Neural crest cell (in vitro differentiated cells): ENCODE measurements at places on chromosomes 6 and 20. TPM values are rescaled to one million over a fixed set of nuclear protein-coding genes. Genes with fewer than 3 reads are reported as not detected.

WFDC12 gene
- total RNA-seq, result not detected in 2 replicates

CYP24A1 gene
- 0.93 and 1.3 TPM in 2 replicates for total RNA-seq

- DNase-seq, result no peak
Observed at GRCh38 chr6:133707456-133707855, 181.5 kb upstream of the TCF21 start.

DNA sequence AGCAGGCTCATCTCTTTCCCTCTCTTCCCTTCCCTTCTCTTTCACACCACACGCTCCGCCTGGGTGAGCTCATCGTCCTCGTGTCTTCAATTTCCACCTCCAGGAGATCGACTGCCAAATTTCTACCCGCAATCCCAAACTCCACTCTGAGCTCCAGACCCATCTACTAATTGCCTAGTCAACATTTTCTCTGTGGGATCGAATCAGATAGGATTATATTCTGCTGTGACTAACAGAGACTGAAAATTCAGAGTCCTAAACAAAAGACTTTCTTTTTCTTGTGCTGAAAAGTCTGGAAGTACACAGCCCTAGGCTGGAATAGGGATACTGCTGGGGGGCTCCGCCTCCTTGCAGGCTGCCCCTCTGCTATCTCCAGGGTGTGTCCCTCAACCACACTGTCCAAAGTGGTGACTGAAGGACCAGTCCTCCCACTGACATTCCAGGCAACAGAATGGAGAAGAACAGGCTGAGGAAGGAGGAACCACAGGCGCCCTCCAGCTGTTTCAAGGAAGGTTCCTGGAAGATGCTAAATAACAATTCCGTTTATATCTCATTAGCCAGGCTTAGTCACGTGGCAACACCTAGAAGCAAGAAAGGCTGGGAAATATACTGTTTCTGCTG, 5.0 kb upstream of the HSPA12B start:
- no peak for DNase-seq

KIAA0408 gene
- 39.1 and 40.7 TPM in 2 replicates for total RNA-seq

- DNase-seq, result no peak
Observed at GRCh38 chr6:3627956-3628835, 123.3 kb downstream of the PXDC1 start.

F13A1 gene
- 0.39 and 0.70 TPM in 2 replicates for total RNA-seq

DNA sequence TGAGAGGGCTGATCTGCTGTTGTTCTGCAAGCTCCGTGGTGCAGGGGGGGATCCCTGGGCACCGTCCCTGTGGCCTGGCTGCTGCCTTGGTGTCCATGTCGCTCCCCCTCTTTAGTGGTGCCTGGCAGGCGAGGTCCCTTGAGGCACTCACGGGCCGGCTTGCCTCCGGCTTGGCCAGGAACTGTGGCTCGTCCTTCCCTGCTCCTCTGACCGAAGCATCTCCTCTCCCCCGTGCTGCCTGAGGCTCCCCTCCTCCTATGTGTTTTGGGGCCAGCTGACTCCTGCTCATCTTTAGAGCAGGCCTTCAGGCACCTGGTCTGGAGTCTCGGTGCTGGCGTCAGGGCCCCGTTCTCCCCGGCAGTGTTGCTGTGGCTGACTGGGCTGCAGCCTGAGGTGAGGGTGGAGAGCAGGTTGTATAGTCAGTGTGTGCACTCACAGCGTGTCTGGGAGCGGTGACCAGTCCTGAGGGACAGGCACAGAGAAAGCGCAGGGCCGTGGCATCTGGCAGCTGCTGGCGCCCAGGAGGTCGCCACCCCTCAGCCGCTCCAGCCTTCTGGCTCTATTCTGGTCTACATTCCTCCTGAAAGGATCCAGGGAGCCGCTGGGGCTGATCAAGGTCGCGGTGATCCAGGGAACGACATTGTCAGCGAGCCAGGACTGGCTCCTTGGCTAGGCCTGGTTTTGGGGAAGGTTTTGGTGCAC, 43.7 kb downstream of the PYGB start:
- DNase-seq, result no peak

DSN1 gene
- 29.1 and 30.6 TPM in 2 replicates for total RNA-seq

GRCh38 chr6:148128014-148128730, 214.5 kb upstream of the SASH1 start:
- no peak for DNase-seq

ZBTB46 gene
- 23.7 and 23.8 TPM in 2 replicates for total RNA-seq

- DNase-seq, result no peak
Observed at GRCh38 chr20:11080010-11080409, 406.2 kb upstream of the JAG1 start.

- DNase-seq, result no peak
Observed at GRCh38 chr6:135527960-135528249, 30.4 kb upstream of the AHI1 start.

DNA sequence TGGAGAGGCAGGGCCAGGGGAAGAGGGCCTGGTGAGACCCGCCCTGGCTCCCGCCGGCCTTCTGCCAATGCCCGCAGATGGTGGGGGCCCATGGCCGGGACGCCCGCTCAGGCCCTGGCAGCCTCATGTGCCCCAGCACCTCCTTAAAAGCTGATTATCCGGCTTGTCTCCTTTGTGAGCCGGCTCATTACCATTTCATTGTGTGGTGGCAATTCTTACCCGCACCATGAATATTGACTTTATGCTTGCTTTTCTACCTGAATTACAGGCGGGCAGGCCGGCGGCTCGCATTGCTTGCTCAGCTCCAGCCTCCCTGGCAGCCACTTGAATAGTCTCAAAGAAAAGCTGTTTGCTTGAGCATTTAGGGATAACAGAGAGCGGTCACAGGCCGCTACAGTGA, 120.0 kb upstream of the JAG1 start:
- peak; percentile 4 for DNase-seq

DNA sequence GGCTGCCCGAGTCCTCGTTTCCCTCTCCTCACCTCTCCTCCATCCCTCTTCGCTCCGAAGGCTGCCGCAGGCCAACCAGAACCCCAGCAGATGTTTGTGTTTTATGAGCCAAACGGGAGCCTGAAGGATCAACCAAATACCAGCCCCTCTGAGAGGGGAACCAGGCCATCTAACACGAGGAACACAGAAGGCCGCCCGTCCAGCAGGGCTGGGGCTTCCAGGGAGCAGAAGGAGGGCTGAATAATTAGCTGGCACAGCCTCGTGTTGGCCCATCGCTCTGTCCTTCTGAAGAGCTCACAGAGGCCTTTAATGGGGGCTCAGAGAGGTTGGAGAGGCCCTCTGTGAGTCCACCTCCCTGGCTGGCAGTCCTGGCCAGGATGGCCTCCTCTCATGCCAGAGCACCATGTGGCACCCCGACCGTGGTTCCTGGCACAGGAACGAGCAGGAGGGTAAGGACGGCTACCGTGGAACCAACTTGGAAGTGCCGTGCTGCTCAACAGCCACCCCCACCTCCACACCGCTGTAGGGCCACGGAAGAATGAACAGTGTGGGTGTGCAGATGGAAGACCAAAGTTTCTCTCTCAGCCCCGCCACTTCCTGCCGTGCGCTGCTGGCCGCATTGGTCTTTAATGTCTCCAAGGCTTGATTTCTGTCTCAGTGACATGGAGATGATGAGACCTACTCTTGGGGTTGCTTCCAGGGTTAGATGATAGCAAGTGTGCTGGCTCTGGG, 155.2 kb downstream of the SCML4 start:
- DNase-seq, result no peak

DNA sequence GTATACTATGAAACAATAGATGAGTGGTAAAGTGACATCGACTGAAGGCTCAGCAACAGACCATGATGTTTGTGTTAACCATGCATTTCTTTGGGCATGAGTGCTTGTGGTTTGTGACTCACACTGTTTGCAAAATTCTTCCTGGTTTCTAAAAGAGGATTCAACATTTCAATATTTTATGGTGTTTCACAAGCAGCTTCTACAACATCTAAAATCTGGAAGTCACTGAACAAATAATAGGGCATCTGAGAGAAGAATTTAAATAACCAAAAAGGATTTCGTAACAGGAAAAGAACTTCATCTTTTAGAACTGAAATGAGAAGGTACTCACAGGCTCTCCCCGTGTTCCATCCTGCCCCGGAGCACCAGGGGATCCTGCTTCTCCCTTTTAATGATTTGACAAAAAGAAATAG, 146.2 kb downstream of the COL21A1 start:
- no peak for DNase-seq

SPO11 gene
- not detected in 2 replicates for total RNA-seq

GRCh38 chr6:52454556-52454955, 34.4 kb downstream of the EFHC1 start:
- no peak for DNase-seq

DNA sequence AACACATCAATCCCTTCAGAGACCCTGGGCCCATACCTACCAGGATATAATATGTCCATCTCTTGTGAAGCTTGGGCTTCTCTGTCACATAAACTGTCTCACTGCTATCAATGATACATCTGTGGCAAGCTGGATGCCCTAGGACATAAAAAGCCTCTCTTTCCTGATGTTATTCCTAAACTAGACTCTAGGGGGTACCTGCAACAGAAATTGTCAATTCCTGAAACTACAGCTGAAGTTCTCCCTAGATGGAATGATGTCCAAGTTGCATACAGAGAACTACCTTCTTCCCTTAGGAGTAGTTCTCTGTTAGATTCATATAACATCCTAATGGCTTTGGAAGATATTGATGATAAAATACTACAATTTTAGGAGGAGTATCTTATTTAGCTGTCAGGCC, 35.8 kb downstream of the TBX18 start:
- DNase-seq, result no peak

AKAP12 gene
- total RNA-seq, result 46.1 and 46.6 TPM in 2 replicates

DNA sequence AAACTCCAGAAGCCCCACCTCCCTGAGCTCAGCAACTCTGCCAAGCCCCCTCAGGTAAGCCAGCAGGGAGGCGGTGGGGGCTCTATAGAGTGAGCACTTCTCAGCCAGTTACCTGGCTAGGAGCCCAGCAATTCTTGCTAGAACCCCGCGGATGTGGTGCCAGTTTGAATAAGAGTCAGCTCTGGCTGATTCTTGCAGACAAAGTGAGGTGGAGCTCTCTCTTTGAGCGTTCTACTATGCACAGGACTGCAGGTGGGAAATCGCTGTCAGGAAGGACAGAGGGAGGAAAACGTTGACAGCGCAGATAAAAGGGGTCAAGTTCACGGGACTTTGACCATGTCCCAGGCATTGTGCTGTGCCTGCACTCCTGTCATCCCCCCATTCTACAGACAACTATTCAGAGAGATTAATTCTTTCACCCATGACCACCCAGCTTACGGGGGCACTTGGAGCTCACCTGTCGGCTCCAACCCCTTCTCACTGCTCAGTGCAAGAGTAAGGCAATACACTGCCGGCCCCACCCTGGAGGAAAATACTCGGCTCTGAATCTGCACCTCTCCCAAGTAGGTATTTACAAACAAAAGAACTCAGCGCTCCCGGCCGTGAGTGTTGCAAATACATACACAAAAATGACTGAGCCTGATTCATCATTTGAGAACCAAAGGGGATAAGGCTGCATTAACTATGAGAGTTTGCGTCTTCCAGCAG, 92.9 kb downstream of the ANKRD60 start:
- DNase-seq, result no peak

ARMC2 gene
- 10.0 and 10.1 TPM in 2 replicates for total RNA-seq

GRCh38 chr6:31485055-31485454, 12.9 kb upstream of the MICB start:
- no peak for DNase-seq

DNA sequence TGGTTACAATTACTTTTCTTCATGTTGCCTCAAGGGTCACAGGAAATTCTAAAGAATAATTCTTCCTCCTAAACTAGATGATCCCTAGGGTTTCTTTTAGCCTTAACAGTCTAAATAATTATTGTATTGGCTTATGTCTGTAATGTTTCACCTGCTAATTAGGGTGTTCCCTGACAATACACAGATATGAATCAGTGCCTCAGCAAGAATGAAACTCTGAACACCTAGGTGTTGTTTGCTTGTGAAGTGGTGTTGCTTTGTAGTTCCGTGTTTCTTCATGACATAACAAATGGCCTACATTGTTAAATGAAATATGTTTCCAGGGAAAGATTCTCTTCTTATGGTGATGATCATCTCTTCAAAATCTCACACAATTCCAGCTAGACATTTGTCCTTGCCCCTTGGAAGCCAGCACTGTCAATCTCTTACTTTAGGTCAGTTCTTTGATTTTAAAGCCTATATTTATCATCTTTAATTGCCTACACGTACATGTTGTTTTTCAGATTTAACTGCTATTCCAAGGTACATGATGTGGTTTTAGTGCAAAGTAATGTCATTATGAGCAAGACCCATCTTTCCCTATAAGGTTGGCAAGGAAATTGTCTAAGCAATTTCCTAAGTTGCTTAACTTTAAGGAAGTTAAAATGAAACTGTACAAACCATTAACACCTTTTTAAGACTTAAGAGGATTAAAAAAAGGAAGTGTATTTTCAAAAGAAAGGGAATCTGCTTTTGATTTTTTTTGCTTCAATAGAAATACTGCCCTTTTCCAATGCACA, 111.9 kb downstream of the TBC1D7 start:
- DNase-seq, result no peak

CALHM4 gene
- not detected in 2 replicates for total RNA-seq

BCAS1 gene
- total RNA-seq, result not detected in 2 replicates
